ENCODE measurements at places on chromosomes 1 and 21.

DNA sequence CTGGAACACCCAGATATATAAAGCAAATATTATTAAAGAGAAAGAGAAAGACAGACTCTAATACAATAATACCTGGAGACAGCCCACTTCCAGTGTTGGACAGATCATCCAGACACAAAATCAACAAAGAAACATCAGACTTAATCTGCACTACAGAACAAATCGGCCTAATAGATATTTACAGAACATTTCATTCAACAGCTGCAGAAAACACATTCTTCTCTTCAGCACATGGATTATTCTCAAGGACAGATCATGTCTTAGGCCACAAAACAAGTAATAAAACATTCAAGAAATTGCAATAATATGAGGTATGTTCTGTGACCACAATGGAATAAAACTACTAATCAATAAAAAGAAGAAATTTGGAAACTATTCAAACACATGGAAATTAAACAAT lies 398.3 kb upstream of the DUSP10 start:
- no peak for DNase-seq

- no peak for DNase-seq
Observed at GRCh38 chr1:106233511-106233910, 823.0 kb upstream of the PRMT6 start.

- no peak for DNase-seq
Observed at GRCh38 chr1:95012389-95012788, 60.4 kb downstream of the ALG14 start.

- DNase-seq: no peak
Observed at GRCh38 chr1:169892176-169892926, 1.3 kb downstream of the SCYL3 start.

GRCh38 chr21:17472592-17473271 lies 40.1 kb upstream of the CXADR start:
- no peak for DNase-seq

DNA sequence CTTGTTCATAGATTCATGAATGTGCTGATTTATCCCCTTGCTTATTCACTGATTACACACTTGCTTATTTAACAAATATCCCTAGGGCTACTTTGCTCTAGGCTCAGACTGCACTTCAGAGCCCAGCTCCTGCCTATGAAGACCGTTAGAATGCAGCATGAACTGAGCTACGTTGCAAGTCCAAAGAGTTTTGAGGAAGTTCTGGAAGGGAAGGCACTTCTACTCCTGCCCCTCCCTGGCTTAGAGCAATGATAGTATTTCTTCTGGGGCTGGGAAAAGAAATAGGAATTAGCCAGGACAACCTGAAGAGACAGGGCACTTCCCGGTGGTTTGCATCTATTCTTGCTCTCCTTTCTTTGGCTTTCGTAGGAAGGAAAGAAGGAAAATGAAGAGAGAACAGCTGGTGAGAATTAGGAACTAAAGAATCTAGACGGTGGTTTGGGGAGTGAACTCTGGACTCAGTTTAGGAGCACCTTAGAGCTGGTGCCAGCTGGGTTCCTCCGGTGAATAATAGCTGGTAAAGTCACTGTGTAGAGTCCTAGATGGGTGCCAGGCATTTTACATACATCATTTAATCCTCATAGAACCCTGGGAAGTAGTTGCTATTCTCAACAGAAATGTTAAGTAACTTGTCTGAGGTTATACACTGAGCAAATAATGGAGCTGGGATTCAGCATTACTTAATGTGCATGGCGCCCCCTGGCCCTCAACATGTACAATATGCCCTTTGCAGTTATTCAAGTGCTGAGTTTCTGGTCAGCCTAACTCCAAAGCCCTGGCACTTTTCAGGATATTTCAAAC lies 65.9 kb downstream of the NDUFS5 start:
- DNase-seq: peak; percentile 50

DNA sequence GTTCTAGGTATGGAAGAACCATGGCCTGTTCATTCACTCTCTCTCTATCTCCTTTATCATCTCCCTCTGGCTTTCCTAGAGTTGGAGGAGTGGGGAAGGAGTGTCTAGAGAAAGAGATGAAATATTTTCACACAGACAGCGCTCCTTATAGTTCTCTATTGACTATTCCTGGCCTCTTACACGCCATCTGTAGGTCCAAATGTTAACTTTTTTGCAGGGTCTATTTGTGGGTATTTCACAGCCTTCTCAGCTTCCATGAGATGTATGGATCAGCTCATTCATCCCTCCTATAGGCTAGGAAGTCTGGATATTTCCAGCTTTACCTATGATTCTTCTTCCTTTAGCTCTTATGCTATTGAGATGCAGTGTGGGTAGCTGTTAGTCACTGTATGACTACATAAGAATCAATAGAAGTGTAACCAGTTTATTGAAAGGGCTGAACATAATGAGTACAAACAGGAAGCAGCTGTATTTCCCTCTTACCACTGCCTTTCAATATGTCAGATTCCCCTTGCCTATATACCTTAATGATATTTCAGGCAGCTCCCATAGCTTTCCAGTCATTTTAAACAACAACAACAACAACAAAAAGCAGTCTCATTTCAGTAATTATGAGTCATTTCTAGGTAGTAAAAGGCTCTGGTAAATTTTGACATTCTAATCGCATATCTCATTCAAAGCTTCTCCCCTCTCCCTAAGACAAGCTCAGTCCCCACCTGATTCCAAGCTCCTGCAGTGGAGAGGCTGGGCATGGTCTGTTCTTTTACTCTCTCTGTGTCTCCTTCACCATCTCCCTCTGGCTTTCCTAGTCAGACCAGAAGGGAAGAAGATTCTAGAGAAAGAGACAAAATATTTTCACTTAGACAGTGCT lies 149.5 kb downstream of the TTLL7 start:
- no peak for DNase-seq

DNA sequence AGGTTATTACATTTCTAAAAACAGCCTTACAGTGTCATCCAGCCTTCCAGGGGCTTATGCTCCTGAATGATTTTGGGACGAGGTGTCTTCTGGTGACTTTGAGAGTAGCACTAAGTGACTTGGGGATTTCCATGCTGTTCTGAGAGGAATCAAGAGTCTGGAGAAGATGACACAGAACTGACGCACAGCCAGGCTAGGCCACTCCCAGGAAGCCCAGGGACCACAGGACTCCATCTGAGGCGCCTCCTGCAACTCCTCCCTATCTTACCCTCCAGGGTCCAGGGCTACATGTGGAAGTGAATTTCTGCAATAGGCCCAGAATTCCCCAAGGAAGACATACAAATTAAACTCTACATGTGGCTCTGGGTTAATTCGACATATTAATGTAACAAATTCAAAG lies 92.5 kb downstream of the SLC25A24 start:
- no peak for DNase-seq

GRCh38 chr1:212692774-212693644 lies 6.6 kb downstream of the BATF3 start:
- no peak for DNase-seq

- DNase-seq: no peak
Observed at GRCh38 chr1:15148475-15148874, 5.1 kb upstream of the TMEM51 start.
